Stomach (tissue), 19 donors: ENCODE measurements at places on chromosomes 3 and 15. TPM values are rescaled to one million over a fixed set of nuclear protein-coding genes. Genes with fewer than 3 reads are reported as not detected.
A peak's percentile ranks its signal among the peaks of the same experiment; 100 is the strongest.

GRCh38 chr15:101466188-101466587 lies 23.3 kb downstream of the PCSK6 start:
- no peak for DNase-seq

- peak; percentile 55 for DNase-seq
Measured at GRCh38 chr3:11476735-11477144, 167.0 kb downstream of the VGLL4 start.

- no peak for DNase-seq
Measured at GRCh38 chr3:169836078-169836941, 23.6 kb upstream of the LRRC34 start.

- peak; percentile 9 for DNase-seq
Measured at GRCh38 chr15:88015228-88015860, 241.2 kb downstream of the NTRK3 start.

- DNase-seq, result no peak
Measured at GRCh38 chr3:130393594-130393993, 48.1 kb downstream of the COL6A5 start.

Gene CCDC39
- 11.7 TPM for total RNA-seq

Gene RAB6B
- 6.1 TPM for total RNA-seq

DNA sequence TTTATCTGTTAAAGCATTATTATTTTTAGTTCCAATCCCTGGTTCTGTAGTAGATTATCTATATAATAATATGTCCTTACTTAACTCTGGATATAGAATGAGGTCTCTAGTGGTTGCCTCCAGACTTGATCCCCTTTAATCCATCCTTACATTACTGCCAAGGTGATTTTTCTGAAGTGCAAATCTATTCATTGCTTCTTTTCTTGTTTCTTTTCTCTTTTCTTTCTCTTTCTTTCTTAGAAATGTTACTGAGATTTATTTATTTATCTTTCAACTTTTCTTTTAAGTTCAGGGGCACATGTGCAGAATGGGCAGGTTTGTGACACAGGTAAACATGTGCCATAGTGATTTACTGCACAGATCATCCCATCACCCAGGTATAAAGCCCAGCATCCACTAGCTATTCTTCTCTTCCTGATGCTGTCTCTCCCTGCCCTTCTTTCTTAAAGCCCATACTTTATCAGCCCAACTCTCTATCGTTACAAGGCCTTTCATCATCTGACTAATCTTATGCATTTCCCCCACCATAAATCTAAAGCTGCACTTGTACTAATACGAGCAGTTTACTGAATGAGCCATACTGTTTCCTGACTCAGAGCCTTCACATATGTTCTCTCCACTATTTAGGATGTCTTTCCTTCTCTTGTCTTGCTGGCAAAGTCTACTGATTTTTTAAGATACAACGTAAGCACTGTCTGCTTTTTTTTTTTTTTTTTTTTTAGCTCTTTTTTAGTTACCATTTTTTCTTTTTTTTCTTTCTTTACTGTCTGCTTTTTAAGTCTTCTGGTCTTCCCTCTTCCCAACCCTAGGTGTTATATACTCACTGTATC lies 4.6 kb downstream of the GLCE start:
- DNase-seq, result no peak

GRCh38 chr15:101242160-101242998 lies 9.5 kb downstream of the CHSY1 start:
- peak; percentile 56 for DNase-seq

DNA sequence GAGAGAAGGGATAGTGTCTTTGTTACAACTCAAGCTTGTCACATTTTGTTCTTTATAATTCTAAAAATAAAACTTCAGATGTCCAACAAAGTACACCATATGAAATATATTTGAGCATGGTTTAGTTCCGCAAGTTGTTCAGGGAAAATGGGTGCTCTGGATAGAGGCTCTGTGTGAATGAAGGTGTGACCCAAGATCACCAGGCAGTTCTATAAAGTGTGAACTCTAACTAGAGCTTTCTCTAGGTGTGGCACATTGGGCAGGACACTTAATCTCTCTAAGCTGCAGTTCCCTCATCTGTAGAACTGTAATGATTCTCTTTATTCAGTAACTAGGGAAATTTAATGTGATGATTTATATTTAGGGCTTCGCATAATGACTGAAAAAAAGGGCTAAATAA lies 139.3 kb downstream of the BCHE start:
- no peak for DNase-seq

DNA sequence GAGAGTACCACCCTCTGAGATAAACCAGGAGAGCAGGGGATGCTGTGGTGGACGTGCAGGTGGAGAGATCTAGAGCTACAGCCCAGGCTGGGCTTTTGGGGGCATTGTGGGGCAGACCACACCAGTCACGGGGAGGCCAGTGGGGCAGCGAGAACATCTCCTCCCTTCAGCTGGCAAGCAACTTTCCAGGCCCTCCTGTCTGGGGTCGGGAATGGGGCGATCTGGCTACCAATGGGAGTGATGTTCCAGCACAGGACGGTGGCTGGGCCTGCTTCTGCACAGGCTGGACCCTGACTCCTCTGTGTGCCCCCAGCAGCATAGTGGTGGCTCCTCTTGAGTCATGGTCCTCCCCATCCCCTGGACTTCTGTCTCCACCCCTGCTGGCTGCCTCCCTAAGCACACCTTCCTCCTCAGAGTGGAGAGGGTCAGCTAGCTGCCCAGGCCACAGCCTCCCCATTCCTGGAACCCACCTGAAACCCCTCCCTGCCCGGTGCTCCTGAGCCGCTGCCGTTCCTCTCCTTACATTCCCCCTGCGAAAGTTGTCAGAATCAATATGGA lies 16.1 kb downstream of the IRAK2 start:
- DNase-seq, result no peak
